ENCODE measurements at places on chromosomes 16 and 17. TPM values are rescaled to one million over a fixed set of nuclear protein-coding genes. Genes with fewer than 3 reads are reported as not detected.

DNA sequence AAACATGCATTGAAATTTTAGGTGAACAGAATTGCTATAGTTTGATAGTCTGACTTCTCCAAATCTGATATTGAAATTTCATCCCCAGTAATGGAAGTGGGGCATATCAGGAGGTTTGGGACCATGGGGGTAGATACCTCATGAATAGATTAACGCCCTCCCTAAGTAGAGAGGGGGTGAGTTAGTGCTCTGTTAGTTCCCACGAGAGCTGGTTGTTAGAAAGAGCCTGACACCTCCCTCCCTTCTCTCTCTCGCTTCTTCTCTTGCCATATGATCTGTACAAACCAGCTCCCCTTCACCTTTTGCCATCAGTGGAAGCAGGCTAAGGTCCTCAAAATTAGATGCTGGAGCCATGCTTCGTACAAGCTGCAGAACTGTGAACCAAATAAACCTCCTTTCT lies 78.8 kb downstream of the BRIP1 start:
- DNase-seq = no peak

GRCh38 chr17:53142890-53143289 lies 679.8 kb upstream of the KIF2B start:
- no peak for DNase-seq

- no peak for DNase-seq
Measured at GRCh38 chr17:29061036-29061435, 18.1 kb downstream of the PIPOX start.

GRCh38 chr17:50794361-50794760 lies 27.0 kb upstream of the ANKRD40CL start:
- no peak for DNase-seq

DNA sequence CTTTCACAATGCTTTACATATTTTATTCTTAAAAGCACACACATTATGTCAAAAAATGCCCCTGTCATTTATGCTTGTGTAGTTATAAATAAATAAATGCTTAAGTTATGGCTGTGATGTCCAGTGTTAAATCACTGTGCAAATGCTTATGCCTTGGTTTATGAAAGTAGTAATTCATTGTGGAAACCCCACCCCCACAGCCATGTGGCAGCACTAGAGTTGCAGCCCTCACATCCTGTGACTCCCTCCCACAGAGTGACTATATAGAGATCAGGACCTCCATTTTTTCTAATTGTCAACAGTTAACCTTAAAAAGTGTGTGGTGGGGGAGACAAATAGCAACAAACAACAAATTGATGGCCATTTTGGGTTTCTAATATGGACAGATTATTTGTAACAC lies 2.4 kb downstream of the SKAP1 start:
- no peak for DNase-seq

- DNase-seq = no peak
Measured at GRCh38 chr16:75052481-75053202, 53.8 kb downstream of the ZNRF1 start.

The KRT17 gene
- 201 TPM for total RNA-seq

DNA sequence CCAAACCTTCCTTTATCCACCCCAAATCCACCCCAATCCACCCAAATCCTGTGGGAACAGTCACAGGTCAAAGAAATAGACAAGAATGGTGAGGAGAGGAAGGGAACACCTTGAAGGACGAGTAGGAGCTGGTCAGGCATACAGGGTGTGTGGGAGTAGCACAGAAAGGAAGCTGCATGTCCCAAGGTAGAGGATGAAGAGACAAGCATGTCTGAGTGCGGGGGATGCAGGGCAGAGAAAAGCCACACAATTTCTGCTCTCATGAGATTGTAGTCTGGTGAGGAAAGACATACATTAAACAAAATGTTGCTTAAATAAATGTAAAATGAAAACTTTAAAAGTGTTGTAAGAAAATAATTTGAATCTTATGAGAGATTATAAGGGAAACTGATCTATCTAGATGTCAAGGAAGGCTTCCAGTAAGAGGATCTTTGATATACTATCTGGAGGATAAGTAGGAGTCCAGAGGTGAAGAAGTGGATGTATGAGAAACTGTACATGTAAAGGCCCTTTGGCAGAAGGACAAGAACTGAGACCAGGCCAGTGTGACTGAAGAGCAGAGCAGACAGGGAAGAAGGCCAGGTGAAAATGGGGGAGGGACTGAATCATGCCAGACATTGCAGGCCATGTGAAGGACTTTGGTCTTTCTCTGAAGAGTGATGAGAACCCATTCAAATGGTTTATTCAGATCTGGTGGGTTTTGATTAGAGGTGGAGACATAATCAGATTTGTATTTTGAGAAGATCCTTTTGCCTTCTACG lies 18.6 kb downstream of the TMEM98 start:
- DNase-seq = no peak

The ZFHX3 gene
- total RNA-seq = 53.9 TPM

The SLC16A13 gene
- total RNA-seq = 1.8 TPM

The MAP3K14 gene
- total RNA-seq = 16.1 TPM

DNA sequence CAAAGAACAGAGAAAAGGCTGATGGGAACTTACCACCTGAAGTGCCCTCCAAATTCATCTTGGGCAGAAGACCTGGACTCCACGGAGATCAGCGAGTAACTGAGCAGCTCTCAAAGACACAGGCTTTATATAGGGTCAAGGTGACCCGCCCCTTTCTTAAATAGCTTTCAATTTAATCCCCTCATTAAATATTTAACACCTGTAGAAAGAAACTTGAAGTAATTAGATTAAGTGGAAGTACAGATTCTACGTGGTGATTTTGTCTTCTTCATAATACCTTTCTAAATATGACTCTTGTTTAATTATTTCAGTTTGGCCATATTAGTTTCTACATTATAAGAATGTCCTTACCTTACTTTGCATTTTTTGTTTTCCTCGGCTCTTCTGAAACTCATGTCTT lies at the start of gene DUXB:
TSS of gene DUXB (minus strand) at position 101 of the 400 bp plus-strand sequence. CDS start at position 58, 43 bp downstream.
- DNase-seq = no peak

DNA sequence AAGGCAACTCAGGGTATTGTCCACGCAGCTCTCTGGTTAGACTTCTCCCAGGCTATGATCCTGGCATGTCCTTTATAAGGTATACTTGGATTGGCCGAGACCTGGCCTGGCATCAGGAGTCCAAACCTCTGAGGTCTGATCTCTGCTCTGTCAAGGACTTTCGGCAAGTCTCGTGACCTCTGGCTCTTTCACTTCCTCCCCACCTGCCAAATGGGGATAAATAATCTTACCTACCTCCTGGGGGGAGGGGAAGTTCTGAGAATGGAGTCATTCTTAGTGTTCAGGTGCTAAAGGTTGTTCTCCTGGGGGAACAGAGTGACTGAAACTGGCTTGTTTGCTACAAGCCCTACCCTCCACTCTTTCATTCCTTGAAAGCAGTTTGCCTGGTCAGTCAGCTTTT lies 7.6 kb downstream of the ATXN1L start:
- DNase-seq = no peak

- no peak for DNase-seq
Measured at GRCh38 chr17:48561884-48562810, 16.0 kb downstream of the HOXB4 start.

The CDH3 gene
- total RNA-seq = 98.5 TPM

- no peak for DNase-seq
Measured at GRCh38 chr16:77555126-77555525, 120.3 kb upstream of the ADAMTS18 start.

The BEAN1 gene
- total RNA-seq = 0.14 TPM

The CD68 gene
- 12.3 TPM for total RNA-seq

- no peak for DNase-seq
Measured at GRCh38 chr17:74011966-74012365, 191.5 kb upstream of the RPL38 start.

DNA sequence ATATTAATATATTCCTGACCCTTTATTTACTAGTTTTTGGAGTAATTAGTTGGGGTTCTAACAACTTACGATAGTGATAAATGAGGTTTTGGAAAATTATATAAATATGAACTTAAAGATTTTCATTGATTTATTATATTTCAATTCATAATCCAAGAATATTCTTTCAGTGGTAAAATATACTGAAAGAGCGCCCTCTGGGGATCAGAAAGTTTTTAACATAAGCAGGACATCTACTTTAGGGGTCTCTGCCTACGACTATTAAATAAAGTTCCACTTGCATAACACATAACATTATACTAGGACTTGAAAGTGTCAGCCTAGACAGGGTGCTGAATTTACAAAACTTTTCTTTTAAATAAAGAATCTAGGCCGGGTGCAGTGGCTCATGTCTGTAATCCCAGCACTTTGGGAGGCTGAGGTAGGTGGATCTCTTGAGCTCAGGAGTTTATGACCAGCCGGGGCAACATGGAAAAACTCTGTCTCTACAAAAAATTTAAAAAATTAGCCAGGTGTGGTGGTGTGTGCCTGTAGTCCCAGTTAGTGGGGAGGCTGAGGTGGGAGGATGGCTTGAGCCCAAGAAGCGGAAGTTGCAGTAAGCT lies 15.6 kb downstream of the RFWD3 start:
- DNase-seq = no peak

- no peak for DNase-seq
Measured at GRCh38 chr17:80539022-80539641, 5.5 kb upstream of the RPTOR start.

The LGALS9B gene
- total RNA-seq = not detected

GRCh38 chr17:14245002-14245401 lies 8.3 kb upstream of the CDRT15 start:
- DNase-seq = no peak

- DNase-seq = no peak
Measured at GRCh38 chr17:60353773-60354172, 38.2 kb downstream of the USP32 start.

DNA sequence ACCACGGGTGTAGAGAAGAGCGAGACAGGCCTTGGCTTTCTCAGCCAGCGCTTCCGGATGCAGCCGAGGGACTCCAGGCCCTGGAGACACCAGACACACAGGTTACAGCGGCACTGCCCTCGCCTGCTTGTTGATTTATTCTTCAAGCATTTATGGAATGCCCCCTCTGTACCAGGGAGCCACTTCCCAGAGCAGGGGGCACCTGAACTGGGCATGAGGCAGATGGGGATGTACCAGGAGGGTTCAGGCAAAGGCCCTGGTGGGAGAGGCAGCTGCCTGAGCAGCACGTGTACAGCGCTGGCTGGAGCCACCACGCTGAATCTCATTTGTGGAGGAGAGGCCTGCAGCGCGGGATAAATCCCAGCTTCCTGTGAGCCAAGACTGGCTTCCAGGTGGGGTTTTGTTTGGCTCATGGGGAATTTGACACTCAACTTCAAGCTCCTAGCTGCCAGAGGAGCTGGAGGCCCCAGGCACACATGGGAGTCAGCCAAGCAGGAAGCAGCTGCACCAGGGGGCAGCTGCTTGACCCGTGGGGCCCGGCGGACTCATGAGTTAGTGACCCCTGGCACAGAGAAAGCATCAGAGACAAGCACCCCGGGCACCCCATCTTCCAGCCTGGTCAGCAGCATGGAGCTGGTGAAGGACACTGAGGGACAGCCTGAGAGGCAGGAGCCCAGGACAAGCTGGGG lies 59.7 kb downstream of the IL21R start:
- no peak for DNase-seq

The NPB gene
- 9.8 TPM for total RNA-seq

DNA sequence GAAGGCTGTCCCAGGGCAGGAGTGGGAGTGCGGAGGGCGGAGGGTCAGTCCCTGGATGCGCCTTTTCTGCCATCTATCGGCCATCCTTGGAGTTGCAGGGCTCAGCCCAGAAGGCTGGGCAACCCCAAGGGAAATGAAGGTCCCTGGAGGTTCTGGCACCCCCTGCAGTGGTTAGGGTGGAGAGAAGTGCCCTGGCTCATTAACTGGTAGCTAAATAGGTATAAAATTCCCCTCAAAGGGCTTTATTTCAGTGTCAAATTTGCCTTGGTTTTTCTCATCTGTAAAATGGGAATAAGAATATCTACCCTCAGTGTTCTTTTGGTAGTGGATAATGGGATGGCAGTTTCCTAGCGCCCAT lies 22.4 kb downstream of the C17orf75 start:
- DNase-seq = peak; percentile 64

DNA sequence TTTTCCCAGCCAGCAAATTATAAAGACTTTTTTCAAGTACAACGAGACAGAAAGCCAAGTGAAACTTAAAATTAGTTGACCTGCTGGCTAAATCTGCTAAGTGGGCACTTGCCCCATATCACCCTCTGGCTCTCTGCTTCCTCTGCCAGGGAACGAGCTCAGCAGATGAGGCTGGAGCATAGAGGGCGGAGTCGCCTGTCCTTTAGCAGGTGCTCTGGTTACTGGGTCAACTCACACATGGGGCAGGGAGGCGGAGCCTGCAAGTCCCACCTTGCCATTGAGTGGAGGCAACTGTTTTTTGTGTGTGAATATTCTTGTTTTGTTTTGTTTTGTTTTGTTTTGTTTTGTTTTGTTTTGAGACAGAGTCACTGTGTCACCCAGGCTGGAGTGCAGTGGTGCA lies 62.5 kb downstream of the EMP2 start:
- no peak for DNase-seq

The CTRL gene
- total RNA-seq = not detected
